IgD-negative memory B cell (primary cell): ENCODE measurements at places on chromosomes 5 and 9. TPM values are rescaled to one million over a fixed set of nuclear protein-coding genes. Genes with fewer than 3 reads are reported as not detected.

The GHR gene
- not detected for polyA plus RNA-seq

The OBP2B gene
- not detected for polyA plus RNA-seq

The TCERG1 gene
- 41.3 TPM for polyA plus RNA-seq

The DMGDH gene
- 0.70 TPM for polyA plus RNA-seq
